Right lobe of liver (tissue), 6 donors: ENCODE measurements at places on chromosomes 2 and 18.

DNA sequence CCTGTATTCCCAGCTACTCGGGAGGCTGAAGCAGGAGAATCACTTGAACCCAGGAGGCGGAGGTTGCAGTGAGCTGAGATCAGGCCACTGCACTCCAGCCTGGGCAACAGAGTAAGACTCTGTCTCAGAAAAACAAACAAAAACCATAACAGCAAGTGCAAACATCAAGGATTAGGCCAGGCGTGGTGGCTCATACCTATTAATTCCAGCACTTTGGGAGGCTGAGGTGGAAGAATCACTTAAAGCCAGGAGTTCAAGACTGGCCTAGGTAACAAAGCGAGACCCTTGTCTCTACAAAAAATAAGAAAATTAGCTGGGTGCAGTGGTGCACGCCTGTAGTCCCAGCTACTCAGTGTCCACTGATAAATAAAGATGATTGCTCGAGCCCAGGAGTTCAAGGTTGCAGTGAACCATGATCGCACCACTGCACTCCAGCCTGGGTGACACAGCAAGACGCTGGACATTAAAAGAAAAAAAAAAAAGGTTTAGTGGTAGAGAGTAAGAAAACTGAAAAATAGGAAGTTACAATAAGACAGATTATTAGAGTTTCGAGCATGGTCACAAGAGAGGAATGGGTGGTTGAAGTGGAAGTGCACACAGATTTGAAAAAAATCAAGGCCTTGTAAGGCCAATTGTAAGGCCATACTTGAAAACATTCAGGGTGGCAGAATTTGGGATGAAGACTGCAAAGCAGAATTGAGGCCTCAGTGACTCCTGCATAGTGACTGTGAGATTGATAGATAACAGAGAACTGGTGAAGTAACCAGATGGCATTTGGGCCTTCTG, 6.4 kb upstream of the KCMF1 start:
- DNase-seq: no peak

DNA sequence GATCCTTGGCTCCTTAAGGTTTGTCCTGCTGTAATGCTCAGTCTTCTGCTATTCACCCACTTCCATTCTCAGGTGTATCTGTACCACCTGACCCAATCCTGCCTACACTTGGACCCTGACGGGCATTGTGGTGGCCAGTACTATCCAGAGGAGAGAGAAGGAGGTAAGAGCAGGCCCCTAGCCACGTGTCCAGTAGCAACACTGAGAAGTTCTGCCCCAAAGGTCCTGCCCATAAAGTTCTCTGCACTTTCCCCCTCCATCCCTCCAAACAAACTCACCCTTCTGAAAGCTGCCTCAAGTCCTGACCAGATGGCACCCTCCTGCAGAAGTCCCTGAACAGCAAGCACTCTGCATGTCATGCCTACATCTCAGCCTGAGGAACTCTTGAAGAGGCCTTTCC, 18.3 kb downstream of the TTC32 start:
- DNase-seq: no peak

GRCh38 chr18:77061946-77062517, 70.6 kb downstream of the MBP start:
- no peak for DNase-seq

DNA sequence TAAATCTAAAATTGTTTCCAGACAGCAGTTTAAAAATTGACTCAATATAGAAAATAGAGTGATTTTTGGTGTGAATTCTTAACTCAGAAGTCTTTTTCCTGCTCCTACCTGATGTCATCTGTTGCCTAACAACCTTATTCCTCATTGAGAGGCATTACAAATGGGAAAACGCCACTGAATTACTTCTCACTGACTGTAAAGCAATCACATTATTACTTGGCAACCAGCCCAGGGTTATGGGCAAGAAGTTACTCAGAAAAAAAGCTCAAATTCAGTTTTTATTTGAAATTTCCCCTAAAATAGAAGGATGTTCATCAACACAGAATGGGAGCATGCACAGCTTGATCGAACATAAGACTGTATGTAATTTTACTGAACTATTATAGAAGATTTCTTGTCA, 201.8 kb upstream of the GULP1 start:
- DNase-seq: no peak

DNA sequence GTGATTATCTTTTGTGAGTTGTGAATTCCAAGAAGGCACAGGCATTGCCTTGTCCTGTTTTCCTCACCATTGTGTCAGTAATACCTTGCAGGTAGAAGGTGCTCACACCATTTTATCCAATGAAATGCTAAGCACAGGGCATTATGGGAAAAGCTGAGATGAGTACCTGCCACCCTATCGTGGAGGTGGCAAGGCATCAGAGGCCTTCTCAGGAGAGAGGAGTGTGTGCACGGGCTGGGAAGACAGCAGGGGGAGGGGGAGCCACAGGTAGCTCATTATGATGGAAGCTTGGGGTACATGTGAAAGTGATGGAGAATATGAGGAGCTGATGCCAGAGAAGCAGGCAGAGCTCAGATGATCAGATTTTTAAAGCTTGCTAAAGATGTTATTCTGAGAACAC, 69.5 kb downstream of the ASAP2 start:
- DNase-seq: no peak

DNA sequence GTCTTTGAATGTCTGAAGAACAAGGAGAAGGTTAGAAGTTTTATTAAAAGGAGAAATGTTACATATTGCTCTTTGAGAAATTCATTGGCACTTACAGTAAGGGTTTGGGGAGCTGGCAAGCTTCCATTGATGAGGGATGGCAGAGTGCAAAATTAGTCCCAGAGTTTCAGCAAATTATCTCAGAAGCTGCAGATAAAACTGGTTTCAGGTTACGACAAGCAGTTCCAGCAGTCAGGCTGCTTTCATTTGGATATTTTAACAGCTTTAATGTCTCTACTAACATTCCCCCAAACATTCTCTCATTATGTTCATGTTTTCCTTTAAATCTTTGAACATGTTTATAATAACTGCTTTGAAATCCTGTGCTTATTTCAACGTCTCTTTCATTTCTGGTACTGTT, 153.1 kb downstream of the TTC27 start:
- DNase-seq: no peak

DNA sequence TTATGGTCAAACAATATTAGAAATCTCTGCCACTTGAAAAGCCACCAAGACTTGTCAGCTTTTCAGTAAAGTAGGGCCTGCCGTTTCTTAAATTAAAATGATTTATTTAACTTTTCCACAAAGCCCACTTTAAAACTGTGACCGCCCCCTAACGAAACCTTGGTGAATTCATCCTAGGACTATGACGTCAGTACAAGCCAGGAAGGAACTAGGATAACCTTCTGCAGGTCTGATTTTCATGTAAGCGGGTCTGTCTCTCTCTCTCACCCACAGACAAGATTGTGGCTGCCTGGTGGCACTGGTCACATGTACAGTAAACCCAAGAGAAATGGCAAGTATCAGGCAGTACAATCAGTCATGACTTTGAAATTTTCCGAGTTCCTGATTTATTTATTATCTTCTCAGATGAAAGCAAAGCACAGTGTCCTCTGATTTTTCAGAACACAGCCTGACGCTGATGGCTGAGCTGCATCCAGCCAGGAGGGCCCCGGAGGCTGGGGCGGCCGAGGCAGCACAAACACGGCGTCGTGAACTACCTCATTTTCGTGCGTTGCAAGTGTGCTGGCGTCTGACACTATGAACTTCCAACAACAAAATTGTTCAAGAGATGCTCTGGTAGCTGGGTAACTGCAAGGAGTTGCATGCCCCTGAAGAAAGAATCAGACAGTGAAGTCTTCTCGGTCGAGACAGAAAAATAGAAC, 18.9 kb downstream of the SALL3 start:
- DNase-seq: no peak

DNA sequence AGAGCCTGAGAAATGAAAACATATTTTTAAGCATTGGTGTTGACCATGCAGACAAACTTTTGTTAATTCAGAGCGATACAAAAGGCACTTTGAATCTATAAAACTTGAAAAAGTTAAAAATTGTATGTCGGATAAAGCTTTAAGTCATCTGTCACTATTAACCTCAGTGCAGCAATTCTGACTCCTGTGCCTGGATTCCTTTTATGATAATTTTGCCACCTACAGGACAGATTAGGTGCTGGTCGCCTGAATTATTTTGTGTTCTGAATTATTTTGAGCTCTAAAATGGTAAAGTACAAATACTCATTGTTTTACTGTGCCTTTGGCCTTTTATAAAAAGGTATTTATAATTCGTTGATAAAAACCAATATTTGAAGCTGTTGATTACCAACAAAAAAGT, 19.4 kb upstream of the RNF138 start:
- DNase-seq: no peak

DNA sequence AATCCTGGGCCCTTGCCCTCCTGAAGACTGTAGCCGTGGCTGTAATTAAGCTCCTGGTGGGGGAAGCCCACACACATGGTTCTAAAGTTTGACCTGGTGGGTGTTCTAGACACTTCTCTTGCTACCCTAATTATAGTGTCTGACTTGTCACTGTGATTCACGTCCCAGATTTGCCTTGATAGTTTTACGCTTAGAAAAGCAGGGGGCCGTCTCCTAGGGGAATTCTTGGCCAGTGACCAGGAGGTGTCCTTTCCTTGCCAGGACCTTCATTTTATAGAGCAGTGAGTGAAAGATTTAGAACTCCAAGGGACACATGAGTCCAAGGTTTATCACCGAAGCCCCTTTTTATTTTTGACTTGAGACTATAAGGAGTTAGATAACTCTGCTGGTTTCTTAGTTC, 9.0 kb downstream of the TMEM214 start:
- no peak for DNase-seq

DNA sequence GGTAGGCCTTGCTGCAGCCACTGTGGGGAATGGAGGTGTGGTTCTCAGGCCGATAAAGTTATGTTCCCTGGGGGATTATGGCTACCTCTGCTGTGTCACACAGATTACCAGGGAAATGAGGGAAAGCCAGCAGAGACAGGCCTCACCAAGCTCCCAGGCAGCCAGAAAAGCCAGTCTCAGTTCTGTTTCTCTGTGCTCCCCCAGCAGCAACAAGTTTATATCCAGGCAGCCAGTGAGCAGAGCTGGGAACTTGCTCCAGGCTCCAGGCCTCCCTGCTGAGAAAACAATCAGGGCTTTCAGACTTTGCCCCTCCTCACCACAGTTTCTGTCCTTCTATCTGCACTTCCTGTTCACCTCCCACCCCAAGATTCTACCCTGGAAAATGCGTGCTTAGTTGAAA, 596.6 kb upstream of the GYPC start:
- no peak for DNase-seq

DNA sequence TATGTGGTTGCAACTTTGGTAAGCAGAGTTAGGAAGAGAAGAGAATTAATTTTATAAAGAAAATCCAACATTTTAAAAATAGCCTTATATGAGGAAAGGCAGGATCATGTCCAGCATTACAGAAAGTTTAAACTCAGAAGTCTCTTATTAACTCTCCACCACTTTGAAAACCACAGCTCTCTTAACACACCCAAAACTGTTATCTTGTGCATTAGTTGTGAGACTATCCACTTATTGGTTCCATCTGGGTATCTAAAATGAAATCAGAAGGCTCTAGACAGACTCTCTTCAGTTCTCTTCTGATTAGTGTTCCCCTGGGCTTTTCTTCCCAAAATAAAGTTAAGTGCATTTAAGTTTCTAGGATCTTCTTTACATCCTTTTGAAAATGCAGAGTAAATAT, 251.5 kb downstream of the TXNL1 start:
- no peak for DNase-seq

DNA sequence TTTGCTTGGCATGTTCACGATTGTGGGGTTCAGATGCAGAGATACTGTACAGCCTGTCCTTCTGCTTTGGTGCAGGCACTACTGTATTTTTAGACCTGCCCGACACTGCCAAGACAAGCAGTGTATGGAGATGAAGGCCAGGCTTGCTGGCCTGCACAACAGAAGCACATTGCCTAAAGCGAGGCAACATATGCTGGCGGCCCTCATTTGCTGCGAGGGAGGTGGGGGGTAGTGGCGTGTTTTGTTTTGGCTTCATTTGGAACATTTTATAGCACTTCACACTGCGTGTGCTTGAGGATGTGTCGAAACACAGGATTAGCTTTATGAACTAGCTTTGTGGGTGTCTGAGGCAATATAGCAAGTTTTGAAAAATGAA, 27.0 kb downstream of the TMEM182 start:
- no peak for DNase-seq

DNA sequence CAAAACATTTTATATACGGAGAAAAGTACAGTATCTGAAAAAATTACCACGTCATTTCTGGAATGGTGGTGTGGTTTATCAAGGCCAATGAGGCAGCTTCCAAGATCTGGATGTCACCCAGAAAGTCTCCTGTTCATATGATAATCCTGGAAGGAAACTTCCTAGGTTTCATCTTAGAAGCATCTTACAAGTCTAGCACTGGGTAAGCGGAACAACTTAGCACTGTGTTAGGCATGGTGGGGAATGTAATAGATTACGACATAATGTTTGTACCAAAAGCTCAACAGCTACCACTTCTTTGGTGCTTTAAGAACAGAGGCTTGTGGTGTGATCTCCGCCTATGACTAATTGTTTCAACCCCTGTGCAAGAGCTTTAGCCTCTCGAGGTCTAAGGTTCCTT, 63.1 kb upstream of the LYPD1 start:
- DNase-seq: no peak

DNA sequence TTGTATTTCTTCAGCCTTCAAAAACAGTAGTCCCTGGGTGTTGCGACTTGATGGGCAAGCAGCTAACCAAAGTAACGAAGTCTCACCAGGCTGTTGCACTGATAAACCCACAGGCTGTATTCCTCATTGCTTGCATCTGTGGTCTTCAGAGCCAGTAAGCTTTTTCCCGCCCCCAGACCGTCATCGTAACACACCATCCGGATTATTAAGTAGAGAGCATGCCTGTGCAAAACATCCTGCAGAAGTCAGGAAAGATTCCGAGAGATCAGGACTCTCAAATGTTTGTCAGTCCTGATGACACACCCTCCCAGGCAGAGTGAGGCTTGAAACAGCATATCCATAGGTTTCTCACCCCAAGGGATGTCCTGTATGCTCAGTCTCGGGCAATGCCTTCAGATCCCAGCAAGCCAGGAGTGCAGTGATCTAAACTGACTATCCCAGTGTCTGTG, 15.9 kb downstream of the ITGB1BP1 start:
- DNase-seq: no peak

GRCh38 chr2:26740890-26741302, 23.2 kb upstream of the SLC35F6 start:
- no peak for DNase-seq

DNA sequence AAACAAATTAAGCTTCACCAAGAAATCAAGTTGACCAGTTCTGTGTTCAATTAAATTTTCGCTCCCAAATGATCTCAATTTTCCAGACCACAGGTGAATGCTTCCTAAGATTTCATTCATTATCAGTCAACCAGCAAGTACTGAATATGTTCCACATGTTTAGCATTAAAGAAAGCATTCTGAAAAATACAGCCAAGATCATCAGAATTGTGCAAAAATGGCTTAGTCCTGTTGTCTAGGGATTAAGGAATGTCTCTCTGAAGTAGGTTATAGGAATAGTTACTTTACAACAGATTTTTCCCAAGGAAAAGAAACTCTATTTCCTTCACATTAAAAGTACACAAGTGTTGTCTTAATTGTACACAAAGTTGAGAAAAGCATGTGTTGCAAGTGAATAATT, 69.2 kb downstream of the NRXN1 start:
- no peak for DNase-seq

DNA sequence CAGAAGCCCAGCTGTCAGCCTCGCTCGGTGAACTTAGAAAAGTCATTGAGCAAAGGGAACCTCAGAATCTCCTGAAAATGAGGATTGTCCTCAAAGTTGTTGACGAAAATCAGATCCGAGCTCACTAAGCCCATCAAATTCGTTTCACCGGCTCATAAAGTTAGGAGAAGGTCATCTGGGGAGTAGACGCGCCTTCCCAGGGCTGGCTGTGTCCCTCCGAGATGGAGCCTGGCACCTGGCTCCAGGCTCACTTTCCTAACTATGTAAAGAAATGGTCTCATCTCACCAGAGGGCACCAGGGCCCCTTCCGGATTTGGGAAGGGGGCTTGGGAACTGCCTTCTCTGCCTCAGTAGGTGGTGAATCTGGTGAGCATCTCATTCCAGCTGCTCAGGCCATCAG, 145.5 kb downstream of the PXDN start:
- no peak for DNase-seq
